Stimulated activated CD8-positive, alpha-beta memory T cell treated with anti-CD3 and anti-CD28 coated beads, Interleukin-4, amount 100 ng/mL, for 1 hour (primary cell): ENCODE measurements at places on chromosomes 3 and 15.

DNA sequence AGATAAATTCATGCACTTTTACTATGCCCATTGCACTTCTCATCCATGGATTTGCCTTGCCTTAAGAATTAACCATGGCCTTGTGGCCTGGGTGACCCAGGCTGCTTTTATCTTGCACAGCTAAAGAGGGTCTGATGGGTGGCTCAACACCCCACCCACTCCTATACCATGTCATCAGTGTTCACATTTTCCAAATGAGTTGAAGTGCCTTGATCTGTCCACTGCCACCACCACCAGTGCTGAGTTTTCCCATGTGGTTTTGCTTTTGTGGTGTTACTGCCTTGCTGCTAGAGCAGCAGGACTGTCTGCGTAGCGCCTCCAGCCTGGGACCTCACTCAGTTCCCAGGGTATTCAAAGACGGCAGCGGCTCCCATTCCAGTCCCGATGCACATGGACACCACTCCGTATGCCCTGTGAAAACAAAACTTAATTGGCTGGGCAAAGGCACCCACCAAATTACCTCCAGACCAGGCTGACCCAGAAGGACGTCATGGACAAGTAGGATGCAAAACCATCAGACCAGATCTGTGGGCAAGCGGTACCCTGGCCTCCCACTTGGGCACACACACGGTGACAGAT, 14.1 kb downstream of the ACAA1 start:
- no peak for DNase-seq

- DNase-seq = no peak
These were observed 45.3 kb downstream of the SEMA6D start for GRCh38 chr15:47762621-47763020.

GRCh38 chr3:195616681-195617080, 32.9 kb upstream of the APOD start:
- DNase-seq = no peak

DNA sequence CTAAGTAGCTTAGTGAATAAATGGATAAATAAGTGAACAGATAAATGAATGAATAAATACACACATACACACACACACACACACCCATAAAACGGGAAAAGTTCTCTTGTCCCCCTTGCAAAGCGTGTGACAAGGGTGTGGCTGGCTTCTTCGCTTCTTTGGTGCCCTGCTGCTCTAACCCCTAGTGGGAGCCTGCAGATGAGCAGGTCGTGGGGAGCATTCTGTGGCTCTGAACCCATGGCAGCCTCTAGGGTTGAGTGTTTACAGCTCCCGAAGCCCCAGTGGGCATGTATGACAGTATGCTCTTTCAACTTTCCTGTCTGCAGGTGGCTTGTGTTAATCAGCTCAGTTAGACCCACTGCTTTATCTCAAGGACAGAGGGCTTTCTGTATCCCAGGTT, 582.3 kb downstream of the EDEM1 start:
- no peak for DNase-seq

GRCh38 chr15:68176601-68177000, 28.5 kb downstream of the CALML4 start:
- no peak for DNase-seq

DNA sequence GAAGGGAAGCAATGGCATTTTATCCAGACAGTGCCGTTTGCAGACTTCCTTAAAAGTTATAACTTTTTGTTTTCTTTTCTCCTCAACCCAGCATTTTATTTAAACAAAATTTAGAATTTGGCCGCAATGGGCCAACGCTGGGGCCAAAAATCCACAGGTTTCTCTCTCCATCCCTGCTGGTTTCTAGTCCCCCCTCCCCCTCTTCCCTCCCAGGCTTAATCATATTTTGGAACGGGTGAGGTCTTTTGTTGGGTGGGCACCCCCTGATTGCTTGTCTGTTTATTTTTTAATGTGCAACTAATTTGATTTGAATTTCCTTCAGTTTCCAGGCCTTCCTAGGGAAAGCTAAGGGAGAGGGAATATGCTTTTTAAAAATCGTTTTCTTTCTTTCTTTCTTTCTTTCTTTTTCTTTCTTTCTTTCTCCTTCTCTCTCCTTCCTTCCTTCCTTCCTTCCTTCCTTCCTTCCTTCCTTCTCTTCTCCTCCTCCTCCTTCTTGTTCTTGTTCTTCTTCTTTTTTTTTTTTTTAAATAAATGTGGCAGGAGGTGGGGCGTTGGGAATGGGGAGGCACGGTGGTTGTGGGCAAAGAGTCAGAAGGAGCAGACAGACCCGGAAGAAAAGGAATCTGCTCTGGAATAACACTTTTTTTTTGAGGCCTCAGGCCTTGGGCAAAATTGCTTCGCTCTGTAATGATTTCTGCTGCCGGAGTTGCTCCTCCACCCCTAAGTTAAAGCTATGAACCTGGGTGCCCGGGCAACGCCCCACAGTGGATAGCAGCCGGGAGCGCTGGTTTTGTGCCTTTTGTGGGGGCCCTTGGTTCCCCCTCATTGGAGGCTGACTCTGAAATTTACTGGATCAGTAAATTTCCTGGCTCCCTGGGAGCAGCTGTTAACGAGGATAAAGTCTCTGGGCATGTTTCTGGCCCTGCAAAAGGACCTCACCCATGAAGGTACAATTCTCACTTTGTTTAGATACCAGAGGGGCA, 1.9 kb downstream of the FNDC3B start:
- DNase-seq = no peak

DNA sequence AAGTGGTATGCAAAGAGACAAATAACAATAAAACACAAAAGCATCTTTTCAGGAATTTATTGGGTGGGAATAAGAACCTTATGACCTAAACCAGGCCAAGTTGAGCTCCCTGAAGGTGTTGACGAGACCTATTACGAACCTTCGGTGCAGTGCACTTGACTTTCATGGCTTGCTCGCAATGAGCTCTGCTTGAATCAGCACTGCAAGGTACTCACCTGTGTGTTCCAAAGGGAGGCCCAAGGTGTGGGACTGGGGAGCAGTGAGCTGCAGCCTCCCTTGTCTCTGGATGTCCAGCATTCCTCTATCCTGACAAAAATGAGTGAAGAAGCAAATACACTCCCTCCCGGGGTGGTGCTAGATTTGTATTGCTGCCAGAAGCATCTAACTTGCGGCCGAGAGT, at the start of gene MDFIC2:
MDFIC2 (minus strand) TSS at position 303 of the 400 bp plus-strand sequence. CDS start 665 bp downstream, outside the sequence.
- no peak for DNase-seq

DNA sequence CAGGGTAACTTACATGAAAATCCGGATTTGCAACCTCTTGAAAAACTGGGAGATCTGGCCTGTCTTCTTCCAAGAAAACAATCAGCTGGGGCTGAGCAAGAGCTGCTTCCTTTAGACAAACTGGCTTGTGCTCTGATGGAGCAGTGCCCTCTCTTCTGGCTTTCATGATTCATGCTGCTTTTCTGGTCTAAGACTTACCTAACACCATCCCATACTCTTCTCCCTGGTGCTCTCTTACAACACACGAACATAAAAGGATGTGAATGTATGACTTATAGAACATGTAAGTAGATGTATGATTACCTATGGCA, 9.9 kb downstream of the TJP1 start:
- no peak for DNase-seq
